ENCODE measurements at places on chromosomes 6 and 20. TPM values are rescaled to one million over a fixed set of nuclear protein-coding genes. Genes with fewer than 3 reads are reported as not detected.

Gene NKAPL
- total RNA-seq: 5.6 TPM

GRCh38 chr6:157788180-157788579, 34.9 kb upstream of the SNX9 start:
- H3K36me3 ChIP-seq: no peaks in the 10 kb centered on the region
- H3K27me3 ChIP-seq: no peaks in the 10 kb centered on the region
- H3K27ac ChIP-seq: no peak overlapping the region
- no peak for DNase-seq

Gene RNF144B
- total RNA-seq: 12.3 TPM

GRCh38 chr20:9615766-9616454, 101.5 kb downstream of the LAMP5 start:
- H3K27ac ChIP-seq: no peak overlapping the region
- no peaks in the 10 kb centered on the region for H3K4me1 ChIP-seq
- H3K36me3 ChIP-seq: no peaks in the 10 kb centered on the region
- H3K4me3 ChIP-seq: no peak overlapping the region

Gene C2
- total RNA-seq: 103 TPM

- H3K4me3 ChIP-seq: no peak overlapping the region
- peaks cover 100% of the 10 kb centered on the region for H3K36me3 ChIP-seq
- H3K27me3 ChIP-seq: no peaks in the 10 kb centered on the region
- no peaks in the 10 kb centered on the region for H3K4me1 ChIP-seq
Observed at GRCh38 chr20:47232518-47232917, 124.0 kb downstream of the ZMYND8 start.

Gene NTSR1
- total RNA-seq: 0.07 TPM

GRCh38 chr6:3157131-3157933, at the start of gene TUBB2A:
TSS of gene TUBB2A (minus strand) at chr6:3157544. CDS start at chr6:3157463, 81 bp downstream.
- peak; percentile 95 for DNase-seq
- no peaks in the 10 kb centered on the region for H3K36me3 ChIP-seq
- peak within 1 kb of the TSS; percentile 99 for H3K27ac ChIP-seq

DNA sequence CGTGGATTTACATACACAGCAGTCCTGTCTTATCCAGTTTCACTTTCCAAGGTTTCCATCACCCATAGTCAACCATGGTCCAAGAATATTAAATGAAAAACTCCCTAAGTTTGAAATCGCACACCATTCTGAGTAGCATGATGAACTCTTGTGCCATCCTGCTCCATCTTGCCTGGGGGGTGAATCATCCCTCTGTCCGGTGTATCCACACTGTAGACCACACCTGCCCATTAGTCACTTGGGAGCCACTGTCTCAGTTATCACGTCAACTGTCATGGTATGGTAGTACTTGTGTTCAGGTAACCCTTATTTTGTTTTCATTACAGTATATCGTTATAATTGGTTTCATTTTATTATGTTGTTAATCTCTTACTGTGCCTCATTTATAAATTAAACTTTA, 38.5 kb downstream of the PTGIS start:
- H3K4me1 ChIP-seq: no peaks in the 10 kb centered on the region
- no peak for DNase-seq
- H3K27me3 ChIP-seq: no peaks in the 10 kb centered on the region
- peaks cover 3% of the 10 kb centered on the region for H3K36me3 ChIP-seq
- no peak overlapping the region for H3K27ac ChIP-seq

GRCh38 chr6:56246881-56247653, at the start of gene COL21A1:
TSS of gene COL21A1 (minus strand) at chr6:56247580. CDS start at chr6:56182618, 64,962 bp downstream.
- H3K4me3 ChIP-seq: peak within 1 kb of the TSS; percentile 32
- DNase-seq: peak; percentile 52
- H3K27me3 ChIP-seq: no peaks in the 10 kb centered on the region
- no peaks in the 10 kb centered on the region for H3K36me3 ChIP-seq
- H3K27ac ChIP-seq: peak within 1 kb of the TSS; percentile 7
- no peaks in the 10 kb centered on the region for H3K4me1 ChIP-seq

GRCh38 chr6:72740135-72740534, 118.3 kb downstream of the KCNQ5 start:
- H3K4me3 ChIP-seq: no peak overlapping the region
- no peaks in the 10 kb centered on the region for H3K27me3 ChIP-seq
- no peaks in the 10 kb centered on the region for H3K4me1 ChIP-seq
- no peak for DNase-seq

DNA sequence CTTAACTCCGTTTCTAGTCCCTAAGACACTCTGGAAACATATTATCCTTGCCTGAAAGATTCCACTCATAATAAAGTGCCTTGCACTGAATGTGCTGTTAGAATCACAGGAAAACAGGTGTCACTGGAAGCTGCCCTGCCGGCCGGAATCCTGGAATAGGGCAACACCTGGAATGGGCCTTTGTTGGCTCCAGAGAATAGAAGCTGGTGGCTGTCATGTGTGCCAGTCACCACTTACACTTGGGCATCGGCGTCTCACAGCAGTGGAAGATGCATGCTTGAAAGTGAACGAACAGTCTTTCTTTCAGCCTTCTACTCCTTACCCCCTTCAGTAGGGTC, 90.8 kb upstream of the AFDN start:
- no peaks in the 10 kb centered on the region for H3K36me3 ChIP-seq
- H3K27me3 ChIP-seq: no peaks in the 10 kb centered on the region
- H3K27ac ChIP-seq: no peak overlapping the region

DNA sequence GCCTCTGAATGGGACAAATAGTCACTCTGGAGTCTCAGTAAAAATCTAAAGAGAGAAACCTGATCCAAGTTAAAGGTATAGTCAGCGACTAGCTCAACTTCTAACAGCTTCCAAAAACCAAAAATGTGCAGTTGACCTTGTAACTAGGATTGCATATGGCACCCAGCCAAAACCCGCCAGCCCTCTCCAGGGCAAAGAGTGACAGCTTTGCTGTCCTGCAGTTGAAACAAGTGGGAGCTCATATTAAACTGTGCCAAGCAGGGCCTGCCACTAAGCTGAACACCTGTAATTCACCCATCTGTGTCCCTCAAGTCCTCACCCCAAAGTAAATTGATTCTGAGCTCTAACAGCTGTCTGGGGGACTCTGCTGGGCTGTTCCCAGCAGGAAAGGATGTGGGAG, 695.3 kb downstream of the MAFB start:
- H3K4me3 ChIP-seq: no peak overlapping the region
- H3K27me3 ChIP-seq: no peaks in the 10 kb centered on the region
- no peaks in the 10 kb centered on the region for H3K4me1 ChIP-seq

Gene SAPCD1
- not detected for total RNA-seq

DNA sequence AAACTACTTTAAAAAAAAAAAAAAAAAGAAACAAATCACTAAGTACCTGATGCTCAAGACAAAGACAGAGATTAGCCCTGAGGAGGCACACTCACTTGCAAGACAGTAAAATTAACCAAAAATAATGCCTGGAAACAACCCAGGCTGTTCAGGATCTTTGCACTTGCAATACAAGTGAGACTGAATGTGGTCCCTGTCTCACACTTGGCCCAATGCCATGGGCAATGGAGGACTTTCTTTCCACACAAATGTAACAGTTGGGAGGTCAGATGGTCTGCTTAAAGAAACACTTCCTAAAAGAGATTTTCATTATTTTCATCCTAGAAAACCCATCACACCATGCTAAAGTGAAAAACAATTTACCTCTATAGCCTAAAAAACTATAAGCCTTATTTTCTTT, 16.2 kb downstream of the STAU1 start:
- peaks cover 23% of the 10 kb centered on the region for H3K36me3 ChIP-seq
- H3K27me3 ChIP-seq: no peaks in the 10 kb centered on the region
- no peak overlapping the region for H3K4me3 ChIP-seq
- H3K4me1 ChIP-seq: peaks cover 20% of the 10 kb centered on the region
- H3K27ac ChIP-seq: no peak overlapping the region

DNA sequence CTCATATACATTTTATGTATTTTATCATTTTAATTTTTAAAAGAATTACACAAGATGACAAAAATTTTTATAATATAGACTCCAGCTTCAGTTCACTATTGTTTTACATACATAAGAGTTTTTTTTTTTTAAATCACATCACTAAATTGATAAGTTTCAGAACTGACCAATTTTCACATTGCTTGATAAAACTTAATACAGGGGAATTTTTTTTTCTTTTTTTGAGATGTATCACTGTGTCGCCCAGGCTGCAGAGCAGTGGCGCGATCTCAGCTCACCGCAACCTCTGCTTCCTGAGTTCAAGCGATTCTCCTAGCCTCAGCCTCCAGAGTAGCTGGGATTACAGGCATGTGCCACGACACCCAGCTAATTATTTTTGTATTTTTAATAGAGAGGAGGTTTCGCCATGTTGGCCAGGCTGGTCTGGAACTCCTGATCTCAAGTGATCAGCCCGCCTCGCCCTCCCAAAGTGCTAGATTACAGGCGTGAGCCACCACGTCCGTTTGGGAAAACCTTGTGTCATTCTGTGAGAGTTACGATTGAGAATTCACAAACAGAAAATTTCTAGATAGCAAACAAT, 36.6 kb upstream of the BTN3A2 start:
- H3K36me3 ChIP-seq: no peaks in the 10 kb centered on the region
- H3K4me3 ChIP-seq: no peak overlapping the region
- H3K27me3 ChIP-seq: peaks cover 68% of the 10 kb centered on the region
- no peak for DNase-seq
- no peaks in the 10 kb centered on the region for H3K4me1 ChIP-seq

Gene PPP1R3G
- 12.2 TPM for total RNA-seq

Gene C20orf204
- total RNA-seq: 0.69 TPM

Gene SEC63
- total RNA-seq: 59.8 TPM

GRCh38 chr6:125302840-125303511, 1.2 kb upstream of the HDDC2 start:
- peaks cover 7% of the 10 kb centered on the region for H3K4me1 ChIP-seq
- no peak overlapping the region for H3K4me3 ChIP-seq
- H3K27me3 ChIP-seq: no peaks in the 10 kb centered on the region
- peaks cover 18% of the 10 kb centered on the region for H3K36me3 ChIP-seq

DNA sequence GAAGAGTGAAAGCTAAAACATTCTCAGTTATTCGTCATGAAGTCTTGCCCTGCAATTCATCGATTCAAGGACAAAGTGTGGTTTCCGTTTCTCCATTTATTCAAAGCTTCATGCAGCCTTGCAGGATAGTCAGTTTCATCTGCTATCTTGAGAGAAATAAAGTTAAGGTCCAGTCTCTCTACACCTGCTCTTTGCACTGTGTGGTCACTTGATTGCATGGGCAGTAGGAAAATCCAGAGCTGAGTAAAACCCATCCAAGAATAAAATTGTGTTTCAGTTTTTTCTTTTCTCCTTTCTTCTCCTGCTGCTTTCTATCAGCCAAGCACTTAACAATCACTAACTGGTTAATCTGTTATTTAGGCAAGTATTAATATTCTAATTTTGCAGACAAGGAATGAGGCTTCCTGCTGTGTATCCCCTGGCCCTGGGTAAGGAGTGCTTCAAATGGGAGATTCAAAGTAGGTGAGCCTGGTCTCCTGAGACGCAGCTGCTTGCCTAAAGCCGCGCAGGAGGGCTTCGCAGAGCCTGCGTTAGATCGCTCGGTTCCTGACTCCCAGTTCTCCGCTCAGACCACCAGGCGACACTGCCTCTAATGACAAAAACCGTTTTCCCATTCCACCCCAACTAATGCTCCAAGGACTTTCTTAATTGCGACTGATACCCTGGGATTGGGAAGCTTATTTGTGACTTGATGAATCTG, 808.3 kb downstream of the TFAP2A start:
- no peak for DNase-seq
- no peak overlapping the region for H3K27ac ChIP-seq
- H3K27me3 ChIP-seq: no peaks in the 10 kb centered on the region
- no peaks in the 10 kb centered on the region for H3K36me3 ChIP-seq
- no peaks in the 10 kb centered on the region for H3K4me1 ChIP-seq
- H3K4me3 ChIP-seq: no peak overlapping the region

Gene CENPB
- 122 TPM for total RNA-seq

Gene SLC12A5
- not detected for total RNA-seq

DNA sequence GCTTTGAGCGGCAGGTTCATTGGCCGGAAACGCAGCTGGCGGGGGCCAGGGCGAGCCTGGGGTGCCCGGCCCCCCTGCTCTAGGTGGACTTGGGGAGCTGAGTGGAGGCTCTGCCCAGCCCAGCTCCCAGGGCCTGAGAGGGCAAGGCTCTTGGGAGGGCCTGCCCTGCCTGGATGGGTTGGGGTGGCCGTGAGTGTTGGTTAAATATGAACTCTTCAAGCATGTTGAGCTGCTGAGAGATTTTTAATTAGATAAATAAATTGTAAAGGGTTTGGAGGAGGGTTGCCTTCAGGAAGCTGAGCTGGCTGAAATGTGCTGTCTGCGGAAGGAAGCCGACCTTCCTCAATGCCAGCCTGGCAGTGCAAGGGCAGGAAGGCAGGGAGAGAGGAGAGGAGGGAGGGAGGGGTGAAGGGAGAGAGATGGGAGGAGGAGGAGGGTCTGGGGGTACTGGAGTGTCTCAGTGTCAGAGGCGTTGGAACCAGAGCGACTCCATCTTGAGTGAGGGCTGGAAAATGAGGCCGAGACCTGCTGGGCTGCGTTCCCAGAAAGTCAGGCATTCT, 39.4 kb upstream of the PMEPA1 start:
- H3K27me3 ChIP-seq: no peaks in the 10 kb centered on the region
- no peak for DNase-seq
- H3K36me3 ChIP-seq: no peaks in the 10 kb centered on the region
- H3K4me3 ChIP-seq: peak overlapping the region; percentile 35
- peak overlapping the region; percentile 86 for H3K27ac ChIP-seq
- peaks cover 14% of the 10 kb centered on the region for H3K4me1 ChIP-seq

Gene ADRM1
- total RNA-seq: 69.2 TPM

GRCh38 chr20:38217791-38218565, 42.6 kb downstream of the KIAA1755 start:
- H3K4me3 ChIP-seq: no peak overlapping the region
- no peaks in the 10 kb centered on the region for H3K27me3 ChIP-seq
- H3K36me3 ChIP-seq: peaks cover 2% of the 10 kb centered on the region
- no peak for DNase-seq

GRCh38 chr6:168603234-168603633, 162.2 kb downstream of the SMOC2 start:
- no peak overlapping the region for H3K27ac ChIP-seq
- no peak for DNase-seq
- H3K36me3 ChIP-seq: no peaks in the 10 kb centered on the region
- H3K4me3 ChIP-seq: no peak overlapping the region
- no peaks in the 10 kb centered on the region for H3K27me3 ChIP-seq
- no peaks in the 10 kb centered on the region for H3K4me1 ChIP-seq

- H3K36me3 ChIP-seq: no peaks in the 10 kb centered on the region
- H3K27ac ChIP-seq: no peak overlapping the region
- no peaks in the 10 kb centered on the region for H3K27me3 ChIP-seq
- DNase-seq: no peak
Observed at GRCh38 chr6:152609125-152609670, 28.0 kb downstream of the SYNE1 start.

DNA sequence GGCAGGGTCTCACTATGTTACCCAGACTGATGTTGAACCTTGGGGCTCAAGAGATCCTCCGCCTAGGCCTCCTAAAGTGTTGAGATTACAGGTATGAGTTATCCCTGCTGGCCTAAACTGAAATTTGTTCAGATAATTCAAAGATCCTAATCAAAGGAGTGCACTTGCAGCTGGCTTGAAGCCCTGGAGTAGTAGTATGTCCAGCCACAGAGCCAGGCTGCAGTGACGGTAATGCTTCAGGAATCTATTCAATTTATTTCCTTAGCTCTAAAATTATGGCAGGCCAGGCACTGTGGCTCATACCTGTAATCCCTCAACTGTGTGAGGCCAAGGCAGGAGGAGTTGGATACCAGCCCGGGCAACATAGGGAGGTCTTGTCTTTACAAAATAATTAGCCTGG, 1.4 kb upstream of the DDX43 start:
- no peak for DNase-seq
- H3K27ac ChIP-seq: no peak overlapping the region
- no peaks in the 10 kb centered on the region for H3K4me1 ChIP-seq
- H3K27me3 ChIP-seq: no peaks in the 10 kb centered on the region
- no peak overlapping the region for H3K4me3 ChIP-seq

- no peaks in the 10 kb centered on the region for H3K36me3 ChIP-seq
- no peak overlapping the region for H3K27ac ChIP-seq
- H3K4me1 ChIP-seq: no peaks in the 10 kb centered on the region
- no peak for DNase-seq
- no peak overlapping the region for H3K4me3 ChIP-seq
- H3K27me3 ChIP-seq: no peaks in the 10 kb centered on the region
Observed at GRCh38 chr6:43823879-43824702, 54.1 kb downstream of the VEGFA start.

Gene MMP24OS
- total RNA-seq: 17.5 TPM

Gene CALHM5
- total RNA-seq: 1.8 TPM

Measured in heart left ventricle (tissue), 16 donors.